ENCODE measurements at places on chromosomes 5 and 9. TPM values are rescaled to one million over a fixed set of nuclear protein-coding genes. Genes with fewer than 3 reads are reported as not detected.

- no peak for DNase-seq
Observed at GRCh38 chr5:164680812-164681520, 1175.5 kb downstream of the MAT2B start.

- DNase-seq, result no peak
Observed at GRCh38 chr5:146461319-146461718, 14.2 kb downstream of the TCERG1 start.

DNA sequence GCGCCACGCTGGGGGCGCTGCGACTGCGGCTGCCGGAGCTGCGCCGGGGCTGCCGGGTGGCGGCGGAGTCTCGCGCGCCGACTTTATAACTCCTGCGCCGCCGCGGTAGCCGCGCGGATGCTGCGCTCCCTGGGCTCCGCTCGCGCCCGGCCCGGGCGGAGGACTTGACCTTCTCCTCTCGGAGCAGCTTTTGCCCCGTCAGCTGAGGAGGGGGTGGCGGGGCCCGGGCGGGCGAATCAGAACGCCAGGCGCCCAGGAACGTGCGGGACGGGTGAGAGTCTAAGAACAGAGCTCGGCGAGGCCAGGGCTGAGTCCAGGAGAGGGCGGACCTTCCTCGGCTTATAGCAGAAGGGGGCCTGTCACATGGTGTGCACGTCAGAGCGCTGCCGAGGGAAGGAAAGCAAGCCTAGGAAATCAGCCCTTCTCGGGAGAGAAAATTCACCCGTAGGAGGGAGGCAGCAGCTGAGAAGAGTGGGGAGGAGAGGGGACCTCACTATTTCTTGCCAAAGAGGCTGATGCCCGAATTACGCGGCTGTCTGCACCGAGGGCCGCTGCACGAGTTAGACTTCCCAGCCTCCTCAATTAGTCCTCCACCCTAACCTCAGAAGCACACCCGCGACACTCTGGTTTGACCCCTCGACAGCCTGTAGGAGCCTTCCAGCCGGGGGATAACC is at the start of gene FOXD1:
Gene FOXD1 (minus strand): TSS at position 315 of the 674 bp plus-strand sequence. CDS start 415 bp downstream, outside the sequence.
- peak; percentile 84 for DNase-seq

The CNTNAP3B gene
- 0.89 TPM for total RNA-seq

DNA sequence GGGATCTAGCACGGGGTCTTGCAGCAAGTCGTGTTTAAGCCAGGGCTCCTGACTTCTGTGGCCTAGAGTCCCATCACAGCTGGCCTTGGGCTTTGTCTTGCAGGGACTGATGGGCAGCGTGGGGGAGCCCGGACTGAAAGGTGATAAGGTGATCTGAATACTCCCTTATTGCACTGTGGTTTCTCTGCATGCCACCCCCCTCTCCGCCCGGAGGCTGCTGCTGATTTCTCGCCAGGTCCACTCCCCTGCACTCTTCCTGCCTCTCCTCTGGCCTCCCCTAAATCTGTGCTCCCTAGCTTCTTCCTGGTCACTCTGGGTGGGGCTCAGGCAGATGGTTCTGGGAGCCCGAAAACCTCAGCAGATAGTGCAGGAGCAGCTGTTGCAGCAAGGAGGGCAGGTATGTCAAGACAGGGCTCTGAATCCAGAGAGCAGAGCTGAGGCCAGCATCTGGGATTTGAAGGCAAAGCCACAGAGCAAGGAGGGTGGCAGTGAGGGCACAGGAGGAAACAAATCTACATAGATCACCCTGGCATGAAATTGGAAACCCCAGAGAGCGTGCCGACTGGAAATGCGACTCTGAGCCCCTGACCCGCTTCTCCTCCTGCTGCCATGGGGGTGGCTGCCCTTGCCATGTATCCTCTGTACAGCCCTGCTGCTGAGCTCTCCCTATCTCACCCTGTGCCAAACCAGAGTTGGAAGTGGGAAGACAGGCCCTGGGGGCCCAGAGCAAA is 76.5 kb downstream of the COL27A1 start:
- no peak for DNase-seq

The PRLR gene
- total RNA-seq, result 0.32 TPM

GRCh38 chr5:73647721-73648120 is 21.7 kb downstream of the ARHGEF28 start:
- DNase-seq, result no peak

DNA sequence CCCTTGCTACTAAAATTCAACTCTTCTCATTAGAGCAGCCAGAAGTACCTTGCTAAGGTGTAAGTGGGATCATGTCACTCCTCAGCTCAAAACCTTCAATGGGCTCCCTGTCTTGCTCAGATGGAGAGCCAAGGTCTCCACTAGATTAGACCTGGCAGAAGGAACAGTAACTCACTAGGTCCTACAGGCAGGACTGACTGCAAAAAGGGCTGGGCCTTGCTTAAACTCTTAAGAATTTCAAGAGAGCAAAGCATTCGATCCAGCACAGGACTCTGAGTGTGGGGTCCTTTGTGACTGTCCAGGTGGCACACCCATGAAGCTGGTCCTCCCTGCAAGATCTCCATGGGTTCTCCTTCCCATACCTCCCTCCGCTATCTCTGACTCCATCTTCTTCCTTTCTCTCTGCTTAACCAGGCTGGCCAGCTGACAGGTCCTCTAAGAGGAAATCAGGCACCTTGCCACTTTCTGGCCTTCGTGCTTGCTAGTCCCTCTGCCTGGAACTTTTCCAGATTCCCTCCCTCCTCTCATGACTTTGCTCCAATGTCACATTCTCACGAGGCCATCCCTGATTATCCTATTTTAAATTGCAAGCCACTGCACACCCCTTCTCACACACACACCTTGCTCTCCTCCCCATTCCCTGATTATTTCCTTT is 70.2 kb downstream of the BASP1 start:
- no peak for DNase-seq

The C5orf58 gene
- total RNA-seq, result not detected

The PCDHGB3 gene
- total RNA-seq, result 0.92 TPM

DNA sequence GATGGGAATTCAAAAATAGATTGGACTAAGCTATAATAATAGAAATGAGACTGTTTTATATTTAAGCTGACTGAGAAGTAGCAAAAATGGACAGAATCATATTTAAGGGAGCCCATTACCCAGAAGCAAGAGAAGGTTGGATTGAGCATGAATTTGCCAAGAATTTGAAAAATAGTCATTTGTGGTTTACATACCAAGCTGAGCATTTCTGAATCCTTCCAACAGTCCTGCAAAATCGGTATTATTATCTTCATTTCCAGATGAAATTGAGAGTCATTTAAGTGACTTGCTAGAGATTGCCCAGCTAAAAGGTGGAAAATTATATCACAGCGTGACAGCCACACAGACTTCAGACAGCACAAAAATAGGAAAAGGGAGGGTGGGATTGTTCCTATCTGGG is 48.4 kb downstream of the TNFSF15 start:
- no peak for DNase-seq

GRCh38 chr9:134403292-134403681 is 77.0 kb downstream of the RXRA start:
- DNase-seq, result peak; percentile 78

The HCN1 gene
- 0.36 TPM for total RNA-seq

GRCh38 chr5:56185768-56186311 is 47.3 kb downstream of the ANKRD55 start:
- no peak for DNase-seq

DNA sequence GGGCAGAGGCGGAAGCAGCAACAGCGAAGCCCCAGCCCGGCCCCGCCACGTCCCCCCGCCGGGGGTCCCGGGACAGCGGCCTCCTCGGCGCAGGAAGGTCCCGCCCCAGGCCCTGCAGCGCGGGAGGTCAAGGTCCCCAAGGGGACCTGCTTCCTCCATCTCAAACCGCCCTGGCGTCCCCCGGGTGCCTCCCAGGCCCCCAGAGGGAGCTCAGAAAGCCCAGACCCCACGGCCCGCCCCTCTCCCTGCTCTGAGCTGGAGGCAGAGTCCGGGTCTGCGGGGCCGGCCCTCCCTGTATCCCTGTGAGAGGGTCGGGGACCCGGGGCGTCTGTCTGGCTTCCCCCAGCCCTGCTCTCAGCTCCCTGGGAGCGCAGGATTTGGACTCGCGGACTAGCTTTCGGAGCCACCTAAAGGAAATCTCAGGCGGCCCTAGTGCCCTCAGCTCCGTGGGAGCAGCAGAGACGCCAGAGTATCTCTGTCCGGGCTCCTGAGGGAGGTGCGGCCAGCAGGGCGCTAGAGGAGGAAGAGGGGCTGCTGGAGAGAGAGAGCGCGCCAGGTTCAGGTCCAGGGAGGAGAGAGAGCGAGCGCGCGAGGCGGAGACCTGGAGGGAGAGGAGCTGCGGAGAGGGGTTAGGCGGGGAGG is 30.7 kb downstream of the EXOC3 start:
- peak; percentile 68 for DNase-seq

DNA sequence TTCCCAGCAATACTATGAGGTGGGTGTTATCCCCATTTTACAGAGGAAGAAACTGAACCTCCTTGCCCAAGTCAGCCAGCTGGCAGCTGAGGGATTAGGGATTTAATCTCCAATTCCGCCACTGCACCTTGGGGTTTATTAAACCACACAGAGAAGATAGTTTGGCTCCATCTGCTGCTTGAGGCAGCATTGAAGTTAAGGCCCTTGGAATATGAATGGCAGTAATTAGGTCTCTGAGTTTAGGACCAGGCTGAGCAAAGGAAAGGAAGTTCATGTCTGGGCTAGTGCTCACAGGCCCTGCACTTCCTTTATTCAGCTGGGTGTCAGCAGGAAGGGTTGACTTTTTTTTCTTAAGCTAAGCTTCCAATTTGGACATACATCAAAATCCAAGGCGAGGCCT is 86.9 kb upstream of the GDNF start:
- no peak for DNase-seq

The CTSV gene
- total RNA-seq, result not detected

- DNase-seq, result no peak
Observed at GRCh38 chr5:62650197-62650596, 71.6 kb downstream of the LRRC70 start.

GRCh38 chr5:14184082-14184481 is 40.9 kb downstream of the TRIO start:
- no peak for DNase-seq

DNA sequence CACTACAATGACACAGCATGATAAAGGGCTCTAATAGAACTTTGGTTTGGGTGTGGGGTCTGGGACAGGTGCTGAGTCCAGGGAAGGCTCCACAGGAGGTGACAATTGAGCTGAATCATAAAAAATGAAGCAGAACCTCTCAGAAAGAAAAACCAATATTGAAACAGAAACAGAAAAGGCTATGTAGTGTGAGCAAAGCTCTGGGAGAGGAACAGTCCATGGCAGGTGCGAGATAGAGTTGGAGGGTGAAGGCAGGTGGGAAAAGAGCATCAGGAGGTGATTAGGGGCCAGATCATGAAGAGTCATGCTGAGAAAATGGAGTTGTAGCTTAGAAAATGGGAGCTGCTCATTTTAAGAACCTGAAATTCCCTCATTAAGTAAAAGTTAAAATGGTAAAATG is 164.9 kb downstream of the KCTD16 start:
- DNase-seq, result no peak

DNA sequence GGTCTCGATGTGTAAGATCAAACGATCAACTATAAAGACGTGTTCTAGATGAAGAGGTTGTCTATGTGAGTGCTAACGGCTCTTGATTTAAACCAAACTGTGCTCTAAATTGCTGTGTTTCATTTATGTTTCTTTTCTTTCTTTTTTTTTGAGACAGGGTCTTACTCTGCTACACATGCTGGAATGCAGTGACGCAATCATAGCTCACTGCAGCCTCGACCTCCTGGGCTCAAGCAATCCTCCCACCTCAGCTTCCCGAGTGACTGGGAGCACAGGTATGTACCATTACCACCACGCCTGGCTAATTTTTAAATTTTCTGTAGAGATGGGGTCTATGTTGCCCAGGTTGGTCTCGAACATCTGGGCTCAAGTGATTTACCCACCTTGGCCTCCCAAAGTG is 24.0 kb upstream of the RNF130 start:
- no peak for DNase-seq

The PCDHGB5 gene
- 5.1 TPM for total RNA-seq

GRCh38 chr9:33843312-33843961 is 26.5 kb downstream of the UBE2R2 start:
- no peak for DNase-seq

The DBH gene
- total RNA-seq, result not detected

GRCh38 chr5:132510076-132510475 is 19.5 kb upstream of the IRF1 start:
- no peak for DNase-seq

The C9orf50 gene
- not detected for total RNA-seq

- no peak for DNase-seq
Observed at GRCh38 chr9:8652255-8652654, 852.7 kb upstream of the DMAC1 start.

DNA sequence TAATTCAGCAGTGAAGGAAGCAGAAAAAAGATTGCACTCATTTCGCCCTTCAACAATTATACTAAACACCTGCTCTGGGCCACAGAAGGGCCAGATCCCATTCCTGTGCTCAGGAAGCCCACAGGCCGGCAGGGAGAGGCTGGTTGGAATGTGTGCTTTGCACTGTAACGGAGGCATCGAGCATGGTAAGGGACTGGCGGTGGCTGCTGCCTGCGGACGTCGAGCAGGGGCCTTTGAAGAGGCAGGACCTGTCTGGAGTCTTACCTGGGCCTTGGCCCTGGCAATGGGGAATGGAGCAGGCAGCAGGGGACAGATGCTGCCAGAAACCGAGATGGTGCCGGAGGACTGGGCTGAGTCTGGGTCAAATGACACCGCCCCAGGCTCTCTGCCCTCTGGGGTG is 97.8 kb downstream of the KCNIP1 start:
- no peak for DNase-seq

DNA sequence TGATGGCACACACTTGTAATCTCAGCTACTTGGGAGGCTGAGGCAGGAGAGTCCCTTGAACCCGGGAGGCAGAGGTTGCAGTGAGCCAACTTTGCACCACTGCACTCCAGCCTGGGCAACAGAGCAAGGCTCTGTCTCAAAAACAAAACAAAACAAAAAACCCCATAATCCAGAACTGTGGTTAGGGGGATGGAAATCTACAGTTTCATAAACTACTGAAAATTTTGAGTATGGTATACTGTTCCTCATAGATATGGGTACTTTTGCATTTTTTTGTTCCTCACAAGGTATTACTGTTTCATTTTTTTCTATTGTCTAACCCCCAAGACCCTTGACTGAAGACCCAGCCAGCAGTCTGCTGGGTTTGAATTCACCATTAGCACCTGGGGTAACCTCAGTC is 52.2 kb upstream of the MAP3K1 start:
- no peak for DNase-seq

DNA sequence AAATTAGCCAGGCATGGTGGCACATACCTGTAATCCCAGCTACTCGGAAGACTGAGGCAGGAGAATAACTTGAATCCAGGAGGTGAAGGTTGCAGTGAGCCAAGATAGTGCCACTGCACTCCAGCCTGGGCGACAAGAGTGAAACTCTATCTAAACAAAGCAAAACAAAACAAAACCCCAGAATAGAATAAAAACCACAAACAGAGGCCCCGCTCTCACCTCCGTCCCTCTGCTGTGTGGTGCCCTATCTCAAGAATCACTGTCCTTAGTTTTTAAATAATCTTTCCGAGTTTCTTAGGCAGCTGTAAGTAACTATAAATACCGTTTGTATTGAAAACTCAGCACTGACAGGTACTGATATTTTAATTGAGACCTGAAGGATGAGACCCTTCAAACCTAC is 42.7 kb upstream of the IER5L start:
- DNase-seq, result no peak

All from psoas muscle (tissue), 8 donors.